ENCODE measurements at places on chromosomes 12 and 14.

- H3K27ac ChIP-seq = no peak overlapping the region
- DNase-seq = peak; percentile 90
- H3K4me1 ChIP-seq = peaks cover 55% of the 10 kb centered on the region
- no peaks in the 10 kb centered on the region for H3K36me3 ChIP-seq
Observed at GRCh38 chr12:48977290-48978281, 536 bp upstream of the WNT1 start.

- H3K27ac ChIP-seq = no peak overlapping the region
- H3K4me1 ChIP-seq = no peaks in the 10 kb centered on the region
- H3K27me3 ChIP-seq = no peaks in the 10 kb centered on the region
- H3K36me3 ChIP-seq = no peaks in the 10 kb centered on the region
- no peak for DNase-seq
Observed at GRCh38 chr12:64707362-64707761, 51.8 kb downstream of the GNS start.

DNA sequence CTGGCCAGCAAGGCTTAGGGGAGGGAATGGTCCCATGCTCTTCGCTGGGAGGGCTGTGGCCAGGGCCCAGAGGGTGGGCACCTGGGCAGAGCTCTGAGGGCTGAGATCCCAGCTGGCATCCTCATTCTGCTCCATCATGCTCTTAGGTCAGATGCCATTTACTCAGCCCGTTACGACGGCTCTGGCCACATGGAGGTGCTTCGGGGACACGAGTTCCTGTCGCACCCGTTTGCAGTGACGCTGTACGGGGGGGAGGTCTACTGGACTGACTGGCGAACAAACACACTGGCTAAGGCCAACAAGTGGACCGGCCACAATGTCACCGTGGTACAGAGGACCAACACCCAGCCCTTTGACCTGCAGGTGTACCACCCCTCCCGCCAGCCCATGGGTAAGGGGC lies 30.8 kb upstream of the LRP1-AS start:
- DNase-seq = no peak
- no peak overlapping the region for H3K4me3 ChIP-seq
- no peaks in the 10 kb centered on the region for H3K27me3 ChIP-seq
- no peak overlapping the region for H3K27ac ChIP-seq
- H3K4me1 ChIP-seq = no peaks in the 10 kb centered on the region

DNA sequence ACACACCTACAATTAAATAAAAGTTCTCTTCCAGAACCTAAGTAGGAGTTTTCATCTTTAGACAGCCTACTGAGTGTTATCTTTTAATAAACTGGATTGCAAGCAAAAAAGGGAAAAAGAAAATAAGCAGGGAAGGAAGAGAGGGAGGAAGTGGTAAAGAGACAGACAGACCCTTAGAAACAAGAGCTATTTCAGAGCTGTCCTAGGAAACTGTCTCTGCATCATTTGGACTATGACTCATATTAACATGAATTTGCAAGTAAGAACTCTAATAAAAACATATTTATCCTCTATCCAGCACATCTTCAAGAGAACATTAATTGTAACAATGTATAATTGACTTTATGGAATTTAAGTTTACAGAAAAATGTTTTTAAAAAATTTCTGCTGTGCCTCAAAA lies 438.8 kb upstream of the USP15 start:
- H3K4me3 ChIP-seq = no peak overlapping the region
- no peaks in the 10 kb centered on the region for H3K36me3 ChIP-seq
- DNase-seq = no peak
- no peaks in the 10 kb centered on the region for H3K4me1 ChIP-seq

Measured in B cell (primary cell).